Transverse colon (tissue), 4 donors: ENCODE measurements at places on chromosomes 4 and X. TPM values are rescaled to one million over a fixed set of nuclear protein-coding genes. Genes with fewer than 3 reads are reported as not detected.

- no peak for DNase-seq
Observed at GRCh38 chr4:18850867-18851266, 829.3 kb upstream of the LCORL start.

DNA sequence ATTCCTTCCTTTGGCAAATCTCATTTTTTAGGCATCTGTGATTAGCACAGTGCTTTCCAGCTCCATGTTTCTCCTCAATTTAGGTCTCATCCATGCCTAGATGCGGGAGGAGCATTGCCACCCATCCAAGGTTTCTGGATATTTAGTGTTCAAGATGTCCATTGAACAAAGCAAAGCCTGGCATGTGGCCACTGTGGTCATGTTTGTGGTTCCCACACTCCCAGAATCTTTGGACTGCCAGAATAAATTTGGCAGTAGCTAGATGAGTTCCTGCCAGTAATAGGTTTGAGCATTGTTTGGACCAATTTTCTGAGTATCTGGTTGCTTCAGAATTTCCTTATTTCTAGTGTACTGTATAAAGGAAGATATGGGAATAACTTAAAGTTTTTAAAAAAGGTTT, 1124.1 kb downstream of the ADGRL3 start:
- no peak for DNase-seq

DNA sequence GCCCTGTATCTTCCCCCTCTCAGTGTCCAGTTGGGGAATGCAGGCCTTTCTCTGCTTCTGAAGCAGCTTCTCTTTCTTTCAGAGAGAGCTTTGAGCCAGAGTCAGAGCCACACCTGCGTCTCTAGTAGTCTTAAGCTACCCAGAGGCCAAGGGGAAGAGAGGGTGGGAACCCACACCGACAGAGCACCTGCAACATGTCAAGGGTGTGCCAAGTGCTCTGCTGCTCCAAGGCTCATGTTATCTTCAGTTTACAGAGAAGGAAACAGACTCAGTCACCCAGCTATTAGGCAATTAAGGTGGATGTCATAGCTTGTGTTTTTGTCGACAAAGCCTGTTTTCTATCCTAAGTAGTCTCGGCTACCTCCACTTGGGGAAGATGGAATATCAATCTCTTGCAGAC, 22.7 kb upstream of the RNF212 start:
- DNase-seq = peak; percentile 50

GRCh38 chr4:3111461-3111860, 37.0 kb downstream of the HTT start:
- no peak for DNase-seq

Gene LCORL
- 162 TPM for total RNA-seq
